ENCODE measurements at places on chromosomes 1 and 21.

DNA sequence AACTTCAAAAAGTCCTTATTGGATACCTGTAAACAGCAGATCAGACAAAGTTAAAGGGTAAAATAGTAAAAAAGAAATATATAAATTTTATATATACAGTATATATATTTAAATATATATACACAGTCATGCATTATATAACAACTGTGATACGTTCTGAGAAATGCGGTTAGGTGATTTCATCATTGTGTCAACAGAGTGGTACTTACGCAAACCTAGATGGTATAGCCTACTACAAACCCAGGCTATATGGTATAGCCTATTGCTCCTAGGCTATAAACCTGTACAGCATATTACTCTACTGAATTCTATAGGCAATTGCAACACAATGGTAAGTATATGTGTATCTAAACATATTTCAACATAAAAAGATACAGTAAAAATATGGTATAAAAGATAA lies 222.7 kb downstream of the NUF2 start:
- no peak for DNase-seq

- no peak for DNase-seq
These were observed 53.1 kb upstream of the CACNA1E start for GRCh38 chr1:181430015-181430885.

- DNase-seq, result no peak
These were observed 213.7 kb downstream of the KCNH1 start for GRCh38 chr1:210920258-210920657.

DNA sequence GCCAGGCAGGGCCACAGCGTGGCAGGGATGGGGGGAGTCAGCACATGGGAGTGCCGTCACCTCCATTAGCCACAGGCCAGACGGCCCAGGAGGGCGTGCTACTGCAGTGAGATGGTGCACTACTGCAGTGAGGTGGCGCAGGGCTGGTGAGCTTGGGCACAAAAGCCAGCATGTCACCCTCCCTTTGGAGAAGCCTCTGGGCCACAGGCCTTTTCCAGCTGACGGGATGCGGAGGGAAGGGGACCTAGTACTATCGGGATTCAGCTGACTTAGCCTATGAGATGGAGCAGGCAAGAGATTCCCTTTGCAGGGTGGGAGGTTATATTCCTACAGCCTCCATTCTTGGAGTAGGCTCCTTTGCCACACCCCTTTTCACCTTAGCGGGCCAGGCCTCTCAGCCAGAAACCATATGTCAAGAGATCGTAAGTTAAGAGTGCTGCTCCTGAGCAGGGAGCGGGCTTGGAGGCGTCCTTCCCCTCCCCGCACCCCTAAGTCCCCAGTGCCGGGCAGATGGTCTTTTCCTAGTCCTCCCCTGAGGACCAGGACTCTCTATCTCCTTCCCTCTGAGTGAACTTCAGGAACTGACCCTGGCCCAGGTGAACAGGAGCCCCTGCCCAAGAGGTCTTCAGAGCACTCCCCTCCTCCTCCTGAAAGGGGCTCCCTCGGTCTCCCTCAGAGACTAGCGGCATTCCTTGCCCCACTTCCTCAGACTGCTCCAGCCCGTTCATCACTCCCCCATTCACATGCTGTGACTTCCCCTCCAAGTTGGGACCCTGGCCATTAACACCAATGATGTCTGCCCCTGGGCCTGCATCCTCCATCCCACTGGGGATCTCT lies 8.2 kb downstream of the NES start:
- no peak for DNase-seq

DNA sequence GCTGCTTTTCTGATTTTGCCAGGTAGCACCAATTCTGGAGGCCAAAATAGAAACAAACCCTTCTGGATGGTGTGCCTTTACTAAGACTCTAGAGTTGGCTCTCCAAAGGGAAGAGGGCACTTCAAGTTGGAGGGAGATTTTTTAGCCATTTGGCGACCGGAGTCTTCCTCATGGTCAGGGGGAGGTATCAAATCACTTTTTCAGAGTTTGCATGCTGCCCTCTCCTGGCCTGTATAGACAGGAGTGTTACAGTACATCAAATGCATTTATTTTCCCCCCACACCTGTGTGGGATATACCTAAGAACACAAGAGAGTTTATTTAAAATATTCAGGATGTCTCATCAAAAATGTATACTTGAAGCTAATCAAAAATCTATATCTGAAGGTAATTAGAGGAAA lies 3.2 kb downstream of the GREM2 start:
- DNase-seq, result peak; percentile 21

GRCh38 chr1:204355913-204356312 lies 3.8 kb downstream of the PLEKHA6 start:
- DNase-seq, result no peak

DNA sequence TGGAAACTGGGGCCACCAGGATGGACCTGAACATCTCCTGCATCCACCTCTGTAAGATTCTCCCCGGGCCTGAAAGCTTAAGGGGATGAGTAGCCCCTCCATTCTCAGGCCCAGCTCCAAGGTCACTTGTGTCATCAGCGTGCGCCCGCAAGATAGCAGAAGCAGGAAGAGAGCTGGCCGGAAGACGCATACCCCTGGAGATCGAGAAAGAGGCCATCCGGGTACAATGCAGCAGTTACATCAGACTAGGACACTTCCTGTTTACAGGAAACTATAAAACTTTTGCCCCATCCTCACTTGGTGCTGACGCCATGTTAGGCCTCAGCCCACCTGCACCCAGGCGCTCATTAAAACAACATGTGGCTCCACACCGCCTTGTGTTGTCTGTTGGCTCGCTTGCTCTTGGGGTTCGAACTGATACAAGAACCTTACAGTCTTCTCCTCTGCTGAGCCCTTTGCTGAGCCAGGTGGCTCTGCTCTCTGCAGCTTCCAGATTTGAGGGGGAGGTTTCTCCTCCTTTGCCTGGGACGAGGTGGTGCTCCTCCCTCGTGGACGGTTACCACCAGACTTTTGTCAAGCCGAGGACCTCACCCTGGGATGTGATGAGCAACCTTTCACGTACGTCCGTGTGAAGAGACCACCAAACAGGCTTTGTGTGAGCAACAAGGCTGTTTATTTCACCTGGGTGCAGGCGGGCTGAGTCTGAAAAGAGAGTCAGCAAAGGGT lies 277.5 kb upstream of the C1orf174 start:
- no peak for DNase-seq

GRCh38 chr1:207051191-207051943 lies at the start of gene YOD1:
TSS of gene YOD1 (minus strand) at chr1:207051208. CDS start at chr1:207051030, 178 bp downstream.
- peak; percentile 77 for DNase-seq

DNA sequence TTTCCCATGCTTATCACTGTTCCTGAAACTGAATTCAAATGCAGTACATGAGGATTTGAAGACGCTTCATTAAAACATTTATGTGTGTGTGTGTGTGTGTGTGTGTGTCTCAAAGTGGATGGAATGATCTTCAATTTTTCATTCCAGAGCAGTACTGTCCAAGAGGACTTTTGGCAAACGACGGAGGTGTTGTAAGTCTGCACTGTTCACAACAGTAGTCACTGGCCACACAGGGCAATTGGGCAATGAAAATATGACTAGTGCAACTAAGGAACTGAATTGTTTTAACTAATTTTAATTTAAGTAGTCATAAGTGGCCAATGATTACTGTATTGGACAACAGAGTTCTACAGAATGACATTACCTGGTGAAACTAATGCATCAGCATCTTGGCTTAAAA lies 5.0 kb downstream of the TAF5L start:
- DNase-seq, result peak; percentile 87

- peak; percentile 27 for DNase-seq
These were observed 156.0 kb downstream of the PDE4B start for GRCh38 chr1:65948609-65949229.
